Activated naive CD8-positive, alpha-beta T cell treated with anti-CD3 and anti-CD28 coated beads, Interleukin-2, amount 10 ng/mL, durations not matched to agents 7 days and 5 days (primary cell): ENCODE measurements at places on chromosomes 12 and 14. TPM values are rescaled to one million over a fixed set of nuclear protein-coding genes. Genes with fewer than 3 reads are reported as not detected.

DNA sequence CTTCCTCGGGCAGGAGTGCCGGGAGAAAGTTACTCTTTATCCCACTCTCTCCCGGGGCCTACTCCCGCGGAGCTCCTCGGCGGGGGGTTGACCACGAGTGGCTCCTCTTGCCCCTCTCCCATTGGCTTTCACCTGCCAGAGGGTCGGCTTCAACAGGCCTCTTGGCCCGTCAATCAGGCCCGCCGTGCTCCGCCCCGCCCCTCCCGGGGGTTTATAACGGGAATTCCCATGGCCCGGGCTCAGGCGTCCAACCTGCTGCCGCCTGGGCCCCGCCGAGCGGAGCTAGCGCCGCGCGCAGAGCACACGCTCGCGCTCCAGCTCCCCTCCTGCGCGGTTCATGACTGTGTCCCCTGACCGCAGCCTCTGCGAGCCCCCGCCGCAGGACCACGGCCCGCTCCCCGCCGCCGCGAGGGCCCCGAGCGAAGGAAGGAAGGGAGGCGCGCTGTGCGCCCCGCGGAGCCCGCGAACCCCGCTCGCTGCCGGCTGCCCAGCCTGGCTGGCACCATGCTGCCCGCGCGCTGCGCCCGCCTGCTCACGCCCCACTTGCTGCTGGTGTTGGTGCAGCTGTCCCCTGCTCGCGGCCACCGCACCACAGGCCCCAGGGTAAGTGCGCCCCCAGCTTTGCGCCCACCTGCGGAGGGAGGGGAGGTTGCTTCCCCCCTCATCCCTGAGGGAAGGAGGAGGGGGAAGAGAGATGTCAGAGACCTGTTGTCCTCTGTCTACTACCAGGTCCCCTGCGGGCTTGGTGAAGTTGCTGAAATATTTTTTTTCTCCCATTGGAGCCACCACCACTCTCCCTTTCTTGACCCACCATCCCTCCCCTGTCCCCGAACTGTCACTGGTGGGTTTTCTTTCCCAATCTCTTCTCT lies at the start of gene SMOC1:
SMOC1 (plus strand) TSS at position 242 of the 869 bp plus-strand sequence; CDS start at position 505, 263 bp downstream.
- DNase-seq, result no peak

- no peak for DNase-seq
These were observed 81.4 kb upstream of the KRAS start for GRCh38 chr12:25332143-25332542.

GRCh38 chr14:82641050-82641540 lies 1107.4 kb upstream of the SEL1L start:
- DNase-seq, result no peak

TAS2R7 gene
- not detected for total RNA-seq

- DNase-seq, result peak; percentile 44
These were observed 1.0 kb downstream of the ATXN7L3B start for GRCh38 chr12:74538491-74539258.

DNA sequence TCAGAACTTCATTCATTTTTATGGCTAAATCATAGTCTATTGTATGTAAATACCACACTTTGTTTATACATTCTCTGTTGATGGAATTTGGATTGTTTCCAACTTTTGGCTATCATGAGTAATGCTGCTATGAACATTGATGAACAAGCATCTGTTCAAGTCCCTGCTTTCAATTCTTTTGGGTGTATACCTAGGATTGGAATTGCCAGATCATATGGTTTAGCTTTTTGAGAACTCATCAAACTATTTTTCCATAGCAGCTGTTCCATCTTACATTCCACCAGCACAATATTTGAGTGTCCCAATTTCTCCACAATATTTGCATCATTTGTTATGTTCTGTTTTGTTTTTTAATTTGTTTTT lies 52.3 kb upstream of the CCND2 start:
- DNase-seq, result no peak

C12orf60 gene
- 1.6 TPM for total RNA-seq

GRCh38 chr14:96376093-96376492 lies 12.8 kb downstream of the GSKIP start:
- DNase-seq, result no peak

IL22 gene
- not detected for total RNA-seq

ACVRL1 gene
- not detected for total RNA-seq

NRIP2 gene
- total RNA-seq, result not detected

KRT3 gene
- total RNA-seq, result not detected

RFLNA gene
- not detected for total RNA-seq

- no peak for DNase-seq
These were observed 8.9 kb downstream of the ASCL1 start for GRCh38 chr12:102966200-102966863.

DNA sequence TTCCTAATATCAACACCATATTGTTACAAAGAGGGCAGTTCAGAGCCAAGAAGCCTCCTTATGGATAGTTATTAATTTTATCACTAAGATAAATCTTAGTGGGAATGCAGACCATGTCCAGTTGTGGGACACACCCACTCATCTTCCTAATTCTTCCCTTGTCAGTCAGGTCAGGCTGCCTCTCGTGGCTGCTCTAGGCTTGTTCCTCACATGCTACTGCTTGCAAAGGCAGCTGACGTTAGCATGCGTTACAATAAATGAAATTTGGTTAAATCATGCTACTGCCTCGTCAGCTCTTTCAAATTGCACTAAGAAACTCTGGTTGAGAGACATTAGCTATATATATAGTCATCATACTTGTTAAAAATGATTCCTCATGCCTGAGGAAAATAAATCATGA lies 108.4 kb downstream of the CAND1 start:
- DNase-seq, result no peak

GRCh38 chr12:116818341-116818856 lies 62.8 kb downstream of the HRK start:
- DNase-seq, result peak; percentile 37

TMEM229B gene
- 20.0 TPM for total RNA-seq

DNA sequence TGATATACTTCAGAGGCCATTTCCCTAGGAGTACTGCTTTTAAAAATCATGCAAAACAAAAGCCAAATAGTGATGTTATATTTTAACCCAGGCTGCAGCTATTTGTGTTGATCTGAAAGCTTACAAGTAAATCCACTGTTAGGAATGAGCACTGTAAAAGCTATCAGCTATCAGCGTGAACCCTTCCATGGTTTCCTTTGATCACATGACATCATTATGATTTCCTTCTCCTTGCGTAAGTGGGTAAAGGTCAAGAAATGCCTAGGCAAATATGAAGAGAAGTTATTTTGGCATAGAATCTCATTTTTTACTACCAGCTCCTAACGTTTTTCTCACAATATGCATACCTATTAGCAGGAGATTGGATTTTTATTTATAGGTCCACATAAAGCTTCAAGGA lies 48.6 kb upstream of the CATSPERB start:
- DNase-seq, result no peak

GRCh38 chr14:53027041-53027440 lies 76.2 kb upstream of the FERMT2 start:
- DNase-seq, result no peak

DNA sequence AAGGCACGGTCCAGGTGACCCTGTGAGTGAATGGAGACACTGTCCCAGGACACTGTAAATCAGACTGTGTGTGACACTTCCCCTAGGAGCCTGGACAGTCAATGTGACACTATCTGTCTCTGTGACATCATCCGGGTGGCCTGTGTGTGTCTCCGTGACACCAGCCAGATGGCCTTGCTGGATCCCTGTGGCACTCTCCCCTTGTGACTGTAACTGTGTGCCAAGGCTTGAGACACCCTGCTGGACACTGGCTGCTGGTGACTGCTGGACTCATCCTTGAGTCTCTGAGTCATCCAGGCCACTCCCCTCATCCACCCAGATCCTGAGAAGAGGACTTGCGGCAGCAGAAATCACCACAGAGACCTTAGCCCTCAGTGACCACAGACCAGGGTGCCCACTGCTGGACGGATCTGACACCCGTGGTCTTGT lies 51.6 kb downstream of the MVK start:
- DNase-seq, result no peak

DNA sequence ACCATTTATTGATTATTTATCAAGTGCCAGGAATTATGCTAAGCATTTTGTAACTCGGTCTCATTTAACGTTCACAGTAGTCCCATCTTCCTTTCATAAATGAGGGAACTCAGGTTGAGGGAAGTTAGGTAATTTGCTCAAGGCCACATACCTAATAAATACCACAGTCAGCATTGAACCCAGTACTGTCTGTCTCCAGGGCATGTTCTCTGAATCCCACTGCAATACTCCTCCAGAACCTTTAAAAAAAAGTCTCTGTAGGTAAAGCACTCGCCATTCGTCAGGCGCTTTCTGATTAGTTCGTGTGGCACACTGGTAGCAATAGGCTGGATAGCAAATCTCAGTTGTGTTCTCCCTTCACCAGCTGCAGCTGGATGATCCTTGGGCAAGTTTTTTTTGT lies 14.3 kb downstream of the SLC17A8 start:
- no peak for DNase-seq
